RKO (cell line): ENCODE measurements at places on chromosomes 16 and 17.
A peak's percentile ranks its signal among the peaks of the same experiment; 100 is the strongest.

DNA sequence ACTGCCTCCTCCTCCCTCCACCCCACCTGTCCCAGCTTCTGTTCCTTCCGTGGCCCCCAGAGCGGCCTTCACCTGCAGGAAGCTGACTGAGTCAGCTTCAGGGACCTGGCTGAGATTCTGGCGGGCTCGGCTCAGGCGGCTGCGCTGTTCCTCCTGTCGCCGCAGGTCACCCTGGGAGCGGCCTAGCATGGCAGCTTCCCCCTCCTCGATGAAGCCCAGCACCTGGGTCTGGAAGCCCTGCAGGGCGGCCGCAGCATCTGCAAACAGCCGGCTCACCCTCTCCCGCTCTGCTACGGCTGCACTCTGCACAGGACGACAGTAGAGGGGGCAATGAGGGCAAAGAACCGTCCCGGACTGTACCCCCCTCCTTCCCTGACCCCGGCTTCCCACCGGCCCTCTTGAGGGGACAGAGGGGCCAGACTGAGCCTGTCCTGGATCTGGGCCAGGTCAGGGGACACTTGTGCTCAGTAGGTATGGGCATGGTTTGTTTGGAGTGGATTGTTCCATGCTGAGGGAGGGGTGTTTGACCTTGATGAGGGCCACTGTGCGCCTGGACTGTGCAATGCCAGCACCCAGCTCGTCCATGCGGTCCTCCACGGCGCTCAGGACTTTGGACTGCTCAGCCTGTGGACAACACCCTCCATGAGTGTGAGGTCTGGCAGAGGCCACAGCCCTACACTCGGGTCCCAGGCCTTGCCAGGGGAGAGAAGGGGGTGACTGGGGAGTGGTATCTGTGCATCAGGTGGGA lies 2.0 kb downstream of the TRIM47 start:
- DNase-seq = no peak

DNA sequence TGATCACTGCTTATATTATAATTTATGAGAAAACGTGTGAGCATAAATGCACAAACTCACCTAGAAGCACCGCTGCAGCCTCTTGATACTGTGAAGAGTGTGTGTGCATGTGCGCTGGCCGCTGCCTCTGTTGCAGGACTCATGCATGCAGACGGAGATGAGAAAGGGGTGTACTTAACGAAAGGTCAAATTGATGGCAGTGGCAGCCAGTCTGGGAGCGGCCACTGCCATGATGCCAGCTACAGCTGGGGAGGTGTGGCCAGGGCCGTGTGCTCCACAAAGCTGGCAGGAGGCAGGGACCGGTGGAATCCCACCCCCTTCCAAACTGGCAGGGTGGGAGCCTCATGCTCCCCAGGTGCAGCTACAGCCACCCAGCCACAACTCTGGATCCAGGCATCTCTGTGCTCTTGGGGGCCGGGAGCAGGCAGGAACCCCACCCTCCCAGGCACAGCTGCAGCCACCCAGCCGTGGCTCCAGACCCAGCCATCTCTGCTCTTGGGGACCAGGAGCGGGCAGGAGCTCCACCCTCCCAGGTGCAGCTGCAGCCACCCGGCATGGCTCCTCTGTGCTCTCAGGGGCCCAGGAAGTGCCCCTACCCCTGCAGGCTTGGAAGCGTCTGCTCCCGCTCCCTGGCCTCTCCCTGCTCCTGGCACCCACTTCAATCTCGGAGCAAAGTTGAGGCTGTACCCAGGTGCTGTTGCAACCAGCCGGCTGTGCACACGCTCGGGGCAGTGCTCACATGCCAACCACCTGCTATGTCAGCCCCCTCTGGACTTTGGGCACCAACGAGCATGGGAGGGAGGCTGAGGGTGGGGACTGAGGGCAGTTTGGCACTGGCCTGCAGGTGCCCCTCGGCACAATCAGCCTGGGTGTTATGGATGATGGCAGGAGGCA lies 77.5 kb upstream of the CHMP6 start:
- no peak for DNase-seq

DNA sequence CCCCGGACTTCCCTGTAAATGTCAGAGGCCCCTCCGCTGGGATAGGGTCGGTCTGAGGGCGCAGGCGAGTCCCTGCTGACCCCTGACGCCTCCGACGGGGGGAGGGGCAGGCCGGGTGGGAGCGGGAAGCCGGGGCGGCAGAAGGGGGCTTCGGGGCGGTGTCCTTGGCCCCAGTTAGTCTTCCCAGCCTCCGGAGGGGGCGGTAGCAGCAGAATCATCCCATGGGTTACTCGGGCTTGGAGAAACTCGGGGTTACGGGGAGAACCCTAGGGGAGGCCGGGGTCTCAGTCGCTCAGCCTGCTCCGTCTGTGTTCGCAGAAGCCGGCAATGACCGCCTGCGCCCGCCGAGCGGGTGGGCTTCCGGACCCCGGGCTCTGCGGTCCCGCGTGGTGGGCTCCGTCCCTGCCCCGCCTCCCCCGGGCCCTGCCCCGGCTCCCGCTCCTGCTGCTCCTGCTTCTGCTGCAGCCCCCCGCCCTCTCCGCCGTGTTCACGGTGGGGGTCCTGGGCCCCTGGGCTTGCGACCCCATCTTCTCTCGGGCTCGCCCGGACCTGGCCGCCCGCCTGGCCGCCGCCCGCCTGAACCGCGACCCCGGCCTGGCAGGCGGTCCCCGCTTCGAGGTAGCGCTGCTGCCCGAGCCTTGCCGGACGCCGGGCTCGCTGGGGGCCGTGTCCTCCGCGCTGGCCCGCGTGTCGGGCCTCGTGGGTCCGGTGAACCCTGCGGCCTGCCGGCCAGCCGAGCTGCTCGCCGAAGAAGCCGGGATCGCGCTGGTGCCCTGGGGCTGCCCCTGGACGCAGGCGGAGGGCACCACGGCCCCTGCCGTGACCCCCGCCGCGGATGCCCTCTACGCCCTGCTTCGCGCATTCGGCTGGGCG lies 542 bp downstream of the GUCY2D start:
- DNase-seq = no peak

- DNase-seq = no peak
Observed at GRCh38 chr17:33924104-33924503, 331.0 kb upstream of the CCL2 start.

DNA sequence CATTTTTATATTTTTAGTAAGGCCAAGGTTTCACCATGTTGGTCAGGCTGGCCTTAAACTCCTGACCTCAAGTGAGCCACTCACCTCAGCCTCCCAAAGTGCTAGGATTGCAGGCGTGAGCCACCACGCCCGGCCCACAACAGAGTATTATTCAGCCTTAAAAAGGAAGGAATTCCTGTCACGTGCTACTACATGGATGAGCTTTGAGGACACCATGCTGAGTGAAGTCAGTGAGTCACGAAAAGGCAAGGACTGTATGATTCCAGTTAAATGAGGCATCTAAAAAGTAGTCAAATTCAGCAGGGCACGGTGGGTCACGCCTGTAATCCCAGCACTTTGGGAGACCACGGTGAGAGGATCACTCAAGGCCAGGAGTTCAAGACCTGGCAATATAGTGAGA lies 9.7 kb downstream of the CSF3 start:
- no peak for DNase-seq

DNA sequence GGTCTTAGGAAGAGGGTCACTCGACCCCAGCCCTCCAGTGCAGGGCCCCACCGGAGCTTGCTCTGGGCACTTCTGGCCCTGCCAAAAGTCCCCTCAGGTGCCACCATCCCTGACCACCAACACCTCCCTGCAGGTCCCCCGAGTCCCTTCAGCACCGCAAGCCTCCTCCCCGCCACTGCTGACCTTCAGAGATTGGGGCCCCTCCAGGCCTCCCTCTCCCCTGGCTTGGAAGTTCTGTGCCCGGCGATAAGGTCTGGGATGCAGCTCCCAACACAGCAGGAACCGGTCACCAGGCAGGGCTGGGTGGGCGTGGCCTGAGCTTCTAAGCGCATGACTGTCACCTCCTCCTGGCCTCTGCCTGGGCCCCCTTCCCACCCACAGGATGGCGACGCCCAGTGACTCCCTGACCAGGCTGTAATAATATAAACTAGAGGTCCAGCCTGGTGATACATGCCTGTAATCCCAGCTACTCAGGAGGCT lies 11.2 kb downstream of the PIEZO1 start:
- DNase-seq = peak; percentile 49

DNA sequence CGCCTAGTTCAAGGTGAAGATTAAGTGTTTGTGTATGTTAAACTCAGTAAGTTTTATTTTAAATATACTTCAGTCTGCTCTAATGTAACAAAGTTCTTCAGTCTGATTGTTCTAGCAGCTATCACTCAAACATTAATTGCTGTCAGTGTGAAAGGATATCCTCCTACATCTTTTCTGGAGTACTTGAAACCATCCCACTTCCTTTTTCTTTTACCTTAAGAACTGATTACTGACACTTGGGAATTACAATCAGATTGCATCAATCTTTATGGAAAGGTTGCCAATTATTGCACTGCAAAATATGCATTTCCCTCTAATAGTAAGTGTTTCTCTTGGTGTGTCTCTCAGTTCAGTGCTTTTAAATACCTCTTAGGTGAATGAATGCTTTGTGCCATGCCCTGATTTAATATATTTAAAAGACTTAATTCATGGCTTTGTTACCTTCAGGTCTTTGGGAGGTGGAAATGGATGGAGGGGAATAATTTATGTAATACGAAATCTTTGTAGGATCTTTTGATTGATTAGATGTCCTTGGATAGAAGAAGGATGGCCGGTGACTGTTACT lies 16.6 kb downstream of the MRTFB start:
- DNase-seq = no peak

GRCh38 chr17:7947651-7948050 lies 15.6 kb downstream of the CNTROB start:
- no peak for DNase-seq

GRCh38 chr17:16282522-16282921 lies 65.5 kb downstream of the PIGL start:
- peak; percentile 73 for DNase-seq
